ENCODE measurements at places on chromosomes 6 and 20.

DNA sequence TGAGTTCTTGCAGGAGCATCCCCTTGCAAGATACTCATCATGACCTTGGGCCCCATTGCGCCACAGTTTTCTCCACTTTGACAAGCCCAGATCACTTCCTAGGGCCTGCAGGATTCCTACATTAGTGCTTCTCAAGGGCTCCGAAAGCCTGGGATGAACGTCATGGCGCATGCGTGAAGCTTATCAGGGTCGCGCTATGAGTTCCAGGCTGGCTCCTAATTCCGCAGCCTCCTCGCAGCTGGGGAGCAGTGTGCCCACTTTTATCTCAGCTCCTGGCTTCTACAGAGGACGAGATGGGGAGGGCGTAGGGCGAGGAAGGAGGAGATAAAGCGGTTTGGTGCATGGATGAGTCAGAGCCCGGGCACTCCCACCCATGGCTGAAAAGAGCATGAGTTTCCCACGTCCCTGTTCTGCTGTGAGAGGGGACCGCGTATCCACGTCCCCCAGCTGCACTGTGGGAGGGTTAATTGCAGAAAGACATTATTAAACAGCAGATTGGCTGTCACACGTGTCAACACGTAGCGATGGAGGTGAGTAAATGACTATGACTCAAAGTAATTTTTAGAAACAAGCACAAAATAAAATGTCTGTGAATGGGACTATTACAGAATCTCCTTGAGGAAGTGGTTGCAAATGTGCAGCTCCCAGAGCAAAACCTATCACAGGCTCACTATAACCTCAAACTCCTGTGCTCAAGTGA, 72.9 kb upstream of the DSP start:
- peak; percentile 94 for DNase-seq

DNA sequence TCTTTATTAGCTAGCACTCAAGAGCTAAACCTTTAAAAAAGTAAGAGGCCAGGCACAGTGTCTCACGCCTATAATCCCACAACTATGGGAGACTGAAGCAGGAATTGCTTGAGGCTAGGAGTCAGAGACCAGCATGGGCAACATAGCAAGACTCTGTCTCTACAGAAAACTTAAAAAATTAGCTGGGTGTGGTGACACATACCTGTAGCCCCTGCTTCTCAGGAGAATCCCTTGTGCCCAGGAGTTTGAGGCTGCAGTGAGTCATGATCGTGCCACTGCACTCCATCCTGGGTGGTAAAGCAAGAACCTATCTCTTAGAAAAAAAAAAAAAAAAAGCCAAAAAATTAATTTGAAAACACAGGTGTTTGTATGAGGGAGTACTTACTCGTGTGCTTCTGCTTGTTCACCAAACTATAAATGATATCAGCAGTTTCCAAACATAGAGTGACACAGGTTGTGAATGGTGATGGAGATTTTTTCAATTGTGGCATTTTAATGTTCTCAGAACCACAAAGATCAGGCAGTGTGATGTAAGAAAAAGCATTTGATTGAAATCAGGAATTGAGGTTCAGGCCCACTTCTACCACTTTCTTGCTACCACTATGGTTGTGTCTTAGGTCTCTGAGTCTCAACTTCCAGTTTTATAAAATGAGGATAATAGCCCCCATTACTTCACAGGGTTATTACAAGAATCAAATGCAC, 104.9 kb downstream of the FOXO3 start:
- no peak for DNase-seq

- DNase-seq: peak; percentile 68
Measured at GRCh38 chr20:57008217-57008616, 258.2 kb downstream of the BMP7 start.

DNA sequence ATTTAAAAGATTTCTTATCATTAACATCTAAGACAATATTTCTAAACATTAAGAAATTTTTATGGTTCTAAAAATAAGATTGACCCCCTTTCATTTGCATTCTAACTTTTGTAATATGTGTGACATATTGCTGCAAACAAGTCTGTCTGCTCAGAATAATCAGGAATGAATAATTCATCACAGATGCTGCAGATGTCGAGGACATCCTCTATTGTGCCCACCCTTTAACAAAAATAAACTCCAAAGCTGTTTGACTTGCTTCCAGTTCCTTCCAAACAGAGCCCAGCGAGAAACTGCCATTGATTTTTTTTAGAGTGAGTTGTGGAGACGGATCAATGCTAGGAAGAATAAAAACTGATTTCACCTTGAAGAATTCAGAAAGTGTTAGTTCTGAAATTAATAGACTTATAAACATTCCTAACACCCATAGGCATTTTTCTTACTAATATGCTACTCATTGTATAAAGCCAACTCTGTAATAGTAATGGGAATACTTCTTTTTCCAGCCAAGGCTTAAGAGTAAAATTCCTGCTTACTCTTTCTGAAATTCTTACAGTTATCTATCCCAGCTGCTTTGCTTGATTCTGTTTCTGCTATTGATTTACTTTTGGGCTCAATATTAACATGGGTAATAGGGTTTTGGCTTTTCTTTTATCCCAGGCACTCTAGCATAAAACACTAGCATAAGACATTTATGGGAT, 244.8 kb upstream of the FAM83B start:
- DNase-seq: no peak
